ENCODE measurements at places on chromosomes 2 and 18.

GRCh38 chr2:63881205-63881604 lies 39.5 kb downstream of the UGP2 start:
- no peak for DNase-seq

DNA sequence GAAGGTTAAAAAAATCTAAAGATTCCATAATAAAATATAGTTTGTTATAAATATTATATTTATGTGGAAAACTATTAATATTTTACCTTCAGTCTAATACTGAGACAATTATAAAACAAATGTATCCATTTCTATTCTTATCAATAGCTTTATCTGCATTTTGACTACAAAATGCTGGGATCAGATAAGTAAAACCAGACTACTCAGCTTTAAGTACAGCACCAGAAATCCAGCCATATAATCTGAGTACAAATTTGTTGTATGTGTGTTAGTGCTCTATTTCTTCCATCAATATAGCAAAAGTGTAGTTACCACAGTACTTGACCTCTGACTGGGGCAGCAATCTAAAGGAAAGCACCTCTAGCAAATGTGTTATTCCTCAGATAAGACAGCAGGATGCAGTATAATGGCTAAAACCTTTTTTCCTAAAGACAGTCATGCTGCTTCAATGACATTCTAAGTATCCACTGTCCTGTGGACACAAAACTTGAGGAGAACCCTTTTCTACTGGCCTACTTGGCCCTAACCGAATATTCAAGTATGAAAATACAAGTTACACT lies 68.1 kb downstream of the OLA1 start:
- no peak for DNase-seq

DNA sequence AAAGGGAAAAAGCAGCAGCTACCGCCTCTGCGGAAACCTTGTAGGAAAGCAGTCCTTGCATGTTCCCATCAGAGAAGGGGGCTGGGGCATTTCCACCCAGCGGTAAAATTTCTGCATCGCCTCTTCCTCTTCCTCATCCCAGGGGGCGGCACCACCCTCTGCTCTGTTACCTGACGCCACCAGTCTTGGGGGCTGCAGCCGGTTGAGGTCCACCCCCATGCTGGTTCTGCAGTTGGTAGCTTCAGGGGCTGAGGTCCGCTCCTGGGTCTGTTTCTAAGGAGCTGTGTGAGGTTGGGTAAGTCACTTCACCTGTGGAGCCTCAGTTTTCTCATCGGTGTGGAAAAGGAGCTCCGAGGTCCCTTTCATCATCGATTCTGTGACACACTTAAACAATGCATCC lies 14.2 kb upstream of the AGAP1 start:
- no peak for DNase-seq

DNA sequence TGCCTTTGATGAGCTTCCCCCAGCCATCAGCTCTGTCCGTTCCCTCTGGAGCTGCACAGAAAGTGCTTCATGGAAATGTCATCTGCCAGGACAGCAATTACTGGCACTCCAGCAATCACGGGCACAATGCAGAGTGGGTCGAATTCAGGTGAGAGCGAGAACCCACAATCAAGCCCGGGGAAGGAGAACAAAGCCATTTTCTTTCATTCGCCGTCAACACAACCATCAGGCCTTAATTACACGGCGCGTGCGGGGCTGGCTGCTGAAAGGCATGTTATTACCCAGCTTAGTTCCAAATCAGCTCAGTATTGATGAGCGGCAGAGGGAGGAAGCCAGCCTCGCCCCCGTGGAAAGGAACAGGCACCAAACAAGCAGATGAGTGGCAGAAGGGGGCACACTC lies 143.9 kb downstream of the MYT1L start:
- no peak for DNase-seq

GRCh38 chr2:100781523-100782379 lies 38.2 kb upstream of the NPAS2 start:
- no peak for DNase-seq

DNA sequence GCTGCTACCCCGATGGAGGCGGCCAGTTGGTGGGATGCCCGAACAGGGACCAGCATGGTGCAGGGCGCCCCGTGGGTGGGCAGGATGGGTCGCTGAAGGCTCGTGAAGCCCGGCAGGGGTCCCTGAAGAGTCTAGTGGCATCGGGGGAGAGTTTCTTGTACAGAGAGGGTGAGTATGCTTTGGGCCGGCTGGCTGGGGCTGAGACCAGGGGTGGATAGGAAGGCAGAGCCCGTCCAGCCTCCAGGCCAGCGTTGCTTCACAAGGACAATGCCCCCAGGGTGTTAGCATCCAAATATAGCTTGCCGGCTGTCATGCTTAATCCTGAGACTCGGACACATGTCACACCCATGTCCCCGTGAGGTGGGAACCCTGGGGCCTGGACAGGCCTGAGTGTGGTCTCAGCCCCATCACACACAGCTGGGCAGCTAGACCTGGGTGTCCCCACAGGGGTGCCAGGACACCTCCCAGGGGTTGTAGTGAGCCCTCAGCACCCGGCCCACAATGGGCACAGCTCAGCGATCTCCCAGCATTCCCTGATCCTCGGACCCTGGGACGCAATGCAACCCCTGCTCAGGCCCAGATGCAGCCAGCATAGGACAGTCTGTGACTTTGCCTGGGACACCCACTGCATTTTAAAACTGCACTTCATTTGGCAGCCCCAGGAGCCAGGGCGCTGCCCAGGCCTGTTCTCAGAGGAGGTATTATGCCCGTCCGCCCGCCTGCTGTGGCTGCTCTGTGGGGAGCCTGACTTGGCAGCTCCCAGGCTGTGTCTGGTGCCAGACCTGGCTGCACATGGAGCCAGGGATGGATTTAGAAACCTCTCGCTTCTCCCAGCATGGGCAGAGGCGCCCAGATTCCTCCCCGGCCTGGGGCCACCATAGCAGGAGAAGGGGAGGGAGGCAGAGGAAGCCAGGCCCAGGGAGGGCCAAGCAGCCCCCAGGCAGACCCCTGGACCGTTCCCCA lies 36.4 kb downstream of the RAMP1 start:
- no peak for DNase-seq

- no peak for DNase-seq
Measured at GRCh38 chr2:40096360-40096759, 317.3 kb upstream of the THUMPD2 start.

GRCh38 chr2:794554-795241 lies 117.5 kb upstream of the TMEM18 start:
- no peak for DNase-seq

DNA sequence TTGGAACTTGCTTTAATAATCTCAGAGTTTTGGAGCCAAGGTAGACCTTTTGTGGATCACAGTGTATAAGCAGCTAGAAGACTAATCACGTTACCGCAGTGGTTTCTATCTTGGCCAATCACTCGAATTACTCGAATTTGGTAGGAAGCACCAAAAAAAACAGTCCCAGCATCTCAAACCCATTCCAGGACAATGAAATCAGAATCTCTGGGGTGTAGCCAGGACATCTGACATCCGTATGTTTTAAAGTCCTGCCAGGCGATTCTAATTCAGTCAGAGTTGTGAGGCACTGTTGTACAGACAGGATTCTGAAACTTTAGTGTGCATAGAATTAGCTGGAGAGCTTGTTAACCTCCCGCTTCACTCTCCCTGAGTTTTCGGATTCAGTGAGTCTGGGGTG lies 30.8 kb downstream of the GRHL1 start:
- DNase-seq, result no peak

DNA sequence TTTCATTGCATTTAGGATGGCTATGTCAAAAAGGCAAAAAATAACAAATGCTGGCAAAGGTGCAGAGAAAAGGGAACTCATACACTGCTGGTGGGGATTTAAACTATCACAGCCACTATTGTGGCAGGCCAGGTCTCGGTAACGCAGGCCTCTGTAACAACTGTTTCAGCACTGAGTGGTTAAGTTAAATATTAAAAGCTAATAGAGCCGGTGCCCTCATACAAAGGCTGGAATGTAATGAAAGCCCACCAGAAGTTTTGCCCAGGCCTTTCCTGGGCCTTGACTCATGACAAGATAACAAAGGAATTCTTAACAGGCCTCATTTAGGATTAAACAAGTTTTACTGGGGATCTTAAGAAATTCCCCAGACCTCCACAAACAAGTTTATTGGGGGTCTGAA lies 10.7 kb downstream of the MERTK start:
- DNase-seq, result no peak

DNA sequence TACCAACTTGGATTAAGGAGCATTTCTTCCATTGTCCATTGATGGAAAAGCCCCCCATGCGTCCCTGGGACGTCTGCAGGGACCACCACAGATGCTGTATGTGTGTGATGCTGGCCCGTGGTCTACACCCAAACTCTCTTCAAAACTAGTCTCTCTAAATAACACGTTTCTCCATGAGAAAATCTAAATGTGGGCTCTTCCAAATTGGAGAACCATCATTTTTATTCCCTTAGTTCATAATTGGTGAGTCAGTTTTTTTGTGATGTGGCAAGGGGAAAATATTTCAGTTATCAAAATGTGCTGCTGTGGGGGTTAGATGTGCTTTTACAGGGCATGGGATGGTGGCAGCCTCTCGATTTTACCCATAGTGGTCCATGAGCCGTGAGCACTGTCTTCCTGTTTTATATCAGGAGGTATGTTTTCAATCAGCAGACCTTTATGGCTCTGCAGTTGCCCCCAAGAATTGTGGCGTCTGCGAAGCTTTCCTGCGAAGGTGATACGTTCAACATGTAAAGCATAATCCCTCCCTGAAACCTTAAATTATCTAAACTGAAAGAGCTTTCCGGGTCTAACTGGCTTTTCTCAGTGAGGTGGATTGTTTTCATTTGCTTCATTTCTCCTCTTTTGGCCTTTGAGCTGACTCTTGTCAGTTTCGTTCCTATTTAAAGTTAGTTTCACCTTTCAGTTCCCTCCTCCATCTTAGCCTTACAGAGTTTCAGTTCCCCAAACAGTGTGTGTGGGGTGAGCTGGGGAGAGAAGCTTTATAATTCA lies 78.4 kb downstream of the SETBP1 start:
- peak; percentile 14 for DNase-seq
